Natural killer cell treated with Interleukin-12 subunit alpha and Interleukin-12 subunit beta and Interleukin-15 and Interleukin-18, amount 100 ng/mL, for 72 hours (primary cell): ENCODE measurements at places on chromosomes 6 and 20.
A peak's percentile ranks its signal among the peaks of the same experiment; 100 is the strongest.

GRCh38 chr6:36838896-36839748 lies at the start of gene CPNE5:
Gene CPNE5, minus strand, starts transcription at chr6:36839444. Its CDS starts 67 bp downstream, at chr6:36839377.
- peaks cover 19% of the 10 kb centered on the region for H3K4me1 ChIP-seq
- no peaks in the 10 kb centered on the region for H3K36me3 ChIP-seq
- no peak within 1 kb of the TSS for H3K27ac ChIP-seq
- peaks cover 20% of the 10 kb centered on the region for H3K27me3 ChIP-seq
- H3K4me3 ChIP-seq, result peak within 1 kb of the TSS; percentile 59

DNA sequence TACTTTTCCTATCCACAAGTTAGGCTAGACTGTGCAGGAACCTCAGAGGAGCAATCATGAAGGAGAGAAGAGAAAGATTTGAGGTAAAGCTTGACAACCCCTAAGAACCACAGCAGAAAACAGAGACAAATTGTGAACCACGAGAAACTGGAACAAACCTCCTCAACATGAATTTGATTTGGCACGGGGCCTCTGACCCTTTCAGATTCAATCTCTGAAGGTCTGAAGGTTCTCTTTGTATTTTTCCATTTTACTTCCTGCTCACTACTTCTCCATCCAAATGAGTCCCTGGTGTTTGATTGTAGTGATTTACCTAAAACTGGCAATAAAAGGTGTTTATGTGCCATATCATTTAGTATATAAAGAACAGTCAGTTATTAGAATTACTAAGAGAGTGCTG lies 126.1 kb upstream of the STXBP5 start:
- no peak overlapping the region for H3K27ac ChIP-seq
- DNase-seq, result no peak
- H3K36me3 ChIP-seq, result no peaks in the 10 kb centered on the region
- H3K4me1 ChIP-seq, result no peaks in the 10 kb centered on the region
- H3K4me3 ChIP-seq, result no peak overlapping the region

DNA sequence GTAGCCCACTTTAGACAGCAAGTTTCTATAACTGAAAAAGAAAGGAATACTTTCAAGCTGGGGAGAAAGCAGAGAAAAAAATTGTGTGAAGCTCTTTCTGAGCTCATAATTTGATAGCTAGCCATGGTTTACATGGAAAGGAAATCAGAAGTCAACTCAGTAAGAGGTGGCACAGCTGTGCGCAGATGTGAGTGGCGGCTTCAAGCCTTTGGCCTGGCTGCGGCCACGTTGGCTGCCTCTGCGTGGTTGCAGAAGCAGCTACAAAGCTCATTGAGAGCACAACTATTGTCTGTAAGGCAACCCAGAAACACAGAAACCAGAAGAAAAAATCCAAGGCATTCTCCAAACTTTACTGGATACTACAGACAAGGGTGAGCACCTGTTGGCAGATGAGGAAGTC lies 136.9 kb downstream of the SASH1 start:
- no peaks in the 10 kb centered on the region for H3K4me1 ChIP-seq
- H3K27ac ChIP-seq, result no peak overlapping the region

DNA sequence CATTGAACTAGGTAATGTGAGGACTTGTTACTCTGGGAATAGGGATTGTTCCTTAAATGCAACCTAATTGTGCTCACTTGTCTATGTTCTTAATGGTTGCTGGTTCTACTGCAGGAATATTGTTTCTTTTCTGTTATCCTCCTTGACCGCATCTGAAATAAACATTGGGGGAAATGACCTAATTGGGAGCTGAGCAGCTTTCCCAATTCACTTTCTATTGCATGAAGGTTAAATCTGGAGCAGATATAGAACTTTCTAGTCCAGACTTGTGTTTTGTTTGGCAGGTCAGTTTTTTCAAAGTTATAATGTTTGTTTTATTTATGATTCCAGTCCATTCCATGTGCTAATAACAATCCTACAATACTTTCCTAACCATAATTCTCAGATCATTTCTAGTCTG lies 981.0 kb upstream of the CITED2 start:
- H3K4me1 ChIP-seq, result no peaks in the 10 kb centered on the region
- H3K27me3 ChIP-seq, result no peaks in the 10 kb centered on the region
- H3K36me3 ChIP-seq, result no peaks in the 10 kb centered on the region
- H3K4me3 ChIP-seq, result no peak overlapping the region

- peak overlapping the region; percentile 20 for H3K27ac ChIP-seq
- no peak overlapping the region for H3K4me3 ChIP-seq
- peaks cover 38% of the 10 kb centered on the region for H3K4me1 ChIP-seq
- DNase-seq, result no peak
- no peaks in the 10 kb centered on the region for H3K27me3 ChIP-seq
Observed at GRCh38 chr6:13660893-13661292, 45.8 kb downstream of the NOL7 start.

GRCh38 chr6:37582306-37582705 lies 82.6 kb upstream of the CCDC167 start:
- no peak for DNase-seq
- peaks cover 8% of the 10 kb centered on the region for H3K27me3 ChIP-seq

GRCh38 chr6:120447605-120448004 lies 886.7 kb downstream of the TBC1D32 start:
- H3K27me3 ChIP-seq, result no peaks in the 10 kb centered on the region
- H3K4me3 ChIP-seq, result no peak overlapping the region
- no peaks in the 10 kb centered on the region for H3K36me3 ChIP-seq
- no peak overlapping the region for H3K27ac ChIP-seq
- no peaks in the 10 kb centered on the region for H3K4me1 ChIP-seq
- DNase-seq, result no peak

- H3K27ac ChIP-seq, result peak within 1 kb of the TSS; percentile 97
- H3K36me3 ChIP-seq, result peaks cover 30% of the 10 kb centered on the region
- no peaks in the 10 kb centered on the region for H3K27me3 ChIP-seq
- H3K4me1 ChIP-seq, result peaks cover 44% of the 10 kb centered on the region
- H3K4me3 ChIP-seq, result peak within 1 kb of the TSS; percentile 95
Observed at GRCh38 chr6:109381747-109382575, at the start of gene CD164. Gene CD164, minus strand, starts transcription at chr6:109382467. Its CDS starts 89 bp downstream, at chr6:109382378.

GRCh38 chr6:41558033-41558807 lies 12.0 kb downstream of the FOXP4 start:
- H3K27me3 ChIP-seq, result no peaks in the 10 kb centered on the region
- H3K4me3 ChIP-seq, result peak overlapping the region; percentile 10
- no peaks in the 10 kb centered on the region for H3K36me3 ChIP-seq
- peaks cover 56% of the 10 kb centered on the region for H3K4me1 ChIP-seq

DNA sequence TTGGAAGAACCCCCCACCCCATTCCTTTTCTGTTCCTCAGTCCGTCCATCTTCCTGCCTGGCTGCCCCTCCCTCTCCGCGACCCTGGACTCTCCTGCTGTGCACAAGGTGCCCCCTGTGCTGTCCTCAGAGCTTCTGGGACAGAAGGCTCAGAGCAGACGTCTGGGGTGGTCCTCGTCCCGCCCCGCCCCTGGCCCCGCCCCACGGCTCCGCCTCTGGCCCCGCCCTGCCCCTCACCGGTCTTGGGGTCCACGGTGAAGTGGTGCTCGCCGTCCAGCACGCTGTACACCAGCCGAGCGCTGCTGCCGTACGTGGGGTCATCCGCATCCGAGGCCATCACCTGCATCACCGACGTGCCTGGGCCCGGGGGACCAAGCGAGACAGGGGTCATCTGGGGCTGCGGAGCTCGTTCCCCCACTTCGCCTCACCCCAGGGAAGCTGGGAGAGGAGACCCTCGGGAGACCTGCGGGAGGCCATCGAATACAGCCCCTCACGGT lies 81.0 kb downstream of the CDH22 start:
- DNase-seq, result no peak
- no peak overlapping the region for H3K4me3 ChIP-seq
- peaks cover 8% of the 10 kb centered on the region for H3K4me1 ChIP-seq
- no peak overlapping the region for H3K27ac ChIP-seq

DNA sequence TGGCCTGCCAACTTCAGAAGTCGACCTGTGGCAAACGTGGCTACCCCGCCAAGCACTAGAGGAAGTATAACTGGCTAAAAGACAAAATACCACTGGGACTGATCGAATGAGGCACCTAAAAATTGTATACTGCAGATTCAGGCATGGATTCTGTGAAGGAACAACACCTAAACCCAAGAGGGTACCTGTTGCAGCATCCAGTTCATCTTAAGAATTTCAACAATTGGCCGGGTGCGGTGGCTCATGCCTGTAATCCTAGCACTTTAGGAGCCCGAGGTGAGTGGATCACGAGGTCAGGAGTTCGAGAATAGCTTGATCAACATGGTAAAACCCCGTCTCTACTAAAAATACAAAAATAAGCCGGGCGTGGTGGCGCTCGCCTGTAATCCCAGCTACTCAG lies 27.2 kb upstream of the SPAG4 start:
- no peak for DNase-seq
- H3K27ac ChIP-seq, result no peak overlapping the region
- H3K27me3 ChIP-seq, result no peaks in the 10 kb centered on the region
- H3K4me1 ChIP-seq, result no peaks in the 10 kb centered on the region
- no peaks in the 10 kb centered on the region for H3K36me3 ChIP-seq

DNA sequence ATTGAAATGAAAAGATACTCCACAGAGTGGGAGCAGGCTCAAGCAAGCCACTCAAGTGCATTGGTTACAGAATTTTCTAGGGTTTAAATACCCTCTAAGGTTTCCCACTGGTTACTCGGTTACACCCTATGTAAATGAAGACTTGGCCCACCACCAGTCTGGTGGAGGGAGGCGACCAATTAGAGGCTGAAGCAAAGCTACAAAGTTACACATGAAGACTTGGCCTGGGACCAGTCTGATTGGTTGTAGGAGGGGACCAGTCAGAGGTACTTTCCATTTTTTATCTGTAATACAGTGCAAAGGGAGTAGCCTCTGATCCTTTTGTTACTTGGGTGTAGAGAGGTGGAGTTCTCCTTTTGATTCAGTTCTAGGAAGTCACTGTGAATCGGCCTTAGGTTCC lies 7.6 kb downstream of the SRSF12 start:
- no peaks in the 10 kb centered on the region for H3K4me1 ChIP-seq
- no peaks in the 10 kb centered on the region for H3K27me3 ChIP-seq
- no peak for DNase-seq
- H3K36me3 ChIP-seq, result no peaks in the 10 kb centered on the region
- H3K27ac ChIP-seq, result no peak overlapping the region

DNA sequence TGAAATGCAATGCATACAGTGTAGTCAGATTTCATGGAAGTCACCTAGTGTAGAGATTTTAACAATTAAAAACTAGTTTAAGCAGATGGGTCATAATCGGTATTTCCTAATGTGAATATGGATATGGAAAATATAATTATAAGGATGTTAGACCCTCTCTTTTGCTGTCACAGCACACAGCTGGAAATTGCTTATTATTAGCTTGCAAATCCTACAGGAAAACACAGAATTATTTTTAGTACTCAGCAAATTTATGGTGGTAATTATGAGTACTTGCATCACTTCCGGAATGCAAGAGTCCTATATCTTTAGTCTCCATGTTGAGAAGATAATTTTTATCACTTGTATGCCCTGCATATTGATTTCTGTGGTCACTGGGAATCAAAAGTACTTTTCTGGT lies 993.6 kb downstream of the KIF16B start:
- no peak overlapping the region for H3K4me3 ChIP-seq
- no peak for DNase-seq

- no peaks in the 10 kb centered on the region for H3K36me3 ChIP-seq
- no peaks in the 10 kb centered on the region for H3K4me1 ChIP-seq
- H3K4me3 ChIP-seq, result no peak overlapping the region
- no peak for DNase-seq
Observed at GRCh38 chr6:35096129-35096862, 44.8 kb downstream of the TCP11 start.
